MG63 (cell line): ENCODE measurements at places on chromosomes 5 and 9. TPM values are rescaled to one million over a fixed set of nuclear protein-coding genes. Genes with fewer than 3 reads are reported as not detected.

The PCDHA10 gene
- not detected in 2 replicates for total RNA-seq

The CTXN3 gene
- not detected in 2 replicates for total RNA-seq

- DNase-seq: no peak
Observed at GRCh38 chr9:113898596-113898995, 22.5 kb downstream of the ZNF618 start.

- no peak for DNase-seq
Observed at GRCh38 chr5:27734838-27735237, 696.5 kb upstream of the CDH9 start.

GRCh38 chr5:107380654-107381053, 290.1 kb downstream of the EFNA5 start:
- no peak for DNase-seq

- DNase-seq: no peak
Observed at GRCh38 chr5:174520420-174521396, 203.7 kb upstream of the MSX2 start.

DNA sequence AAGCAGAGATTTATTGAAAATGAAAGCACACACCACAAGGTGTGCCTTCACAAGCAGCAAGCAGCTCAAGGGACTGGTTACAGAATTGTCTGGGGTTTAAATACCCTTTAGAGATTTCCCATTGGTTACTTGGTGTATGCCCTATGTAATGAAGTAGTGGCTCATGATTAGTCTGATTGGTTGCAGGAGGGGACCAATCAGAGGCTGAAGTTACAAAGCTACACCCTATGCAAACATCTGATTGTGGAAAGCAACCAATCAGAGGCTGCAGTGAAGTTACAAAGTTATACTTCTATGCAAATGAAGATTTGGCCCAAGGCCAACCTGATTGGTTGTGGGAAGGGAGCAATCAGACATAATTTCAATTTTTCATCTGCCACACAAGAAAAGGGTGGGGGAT, 119.9 kb downstream of the C9orf152 start:
- DNase-seq: peak; percentile 8
